ENCODE measurements at places on chromosomes 6 and 20. TPM values are rescaled to one million over a fixed set of nuclear protein-coding genes. Genes with fewer than 3 reads are reported as not detected.

GRCh38 chr20:17558941-17559304, 11.0 kb upstream of the DSTN start:
- H3K4me1 ChIP-seq: no peaks in the 10 kb centered on the region
- H3K36me3 ChIP-seq: no peaks in the 10 kb centered on the region
- no peak for DNase-seq
- H3K27me3 ChIP-seq: no peaks in the 10 kb centered on the region
- no peak overlapping the region for H3K4me3 ChIP-seq

DNA sequence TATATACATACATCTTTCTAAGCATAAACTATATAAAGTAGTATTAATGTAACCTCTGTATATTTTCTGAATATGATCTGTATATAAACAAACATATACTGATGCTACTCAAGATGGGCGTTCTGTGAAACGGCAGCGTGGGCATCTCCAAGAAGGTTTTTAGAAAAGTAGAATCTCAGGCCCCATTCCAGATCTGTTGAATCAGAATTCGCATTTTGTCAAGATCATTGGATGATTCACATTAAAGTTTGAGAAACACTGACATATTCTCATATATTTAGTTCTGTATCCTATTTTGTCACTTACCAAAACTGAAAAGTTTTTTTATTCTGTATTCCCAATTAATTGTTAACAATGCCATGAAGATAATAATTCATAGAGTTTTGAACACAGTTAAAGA, 5.5 kb downstream of the C6orf141 start:
- no peak overlapping the region for H3K4me3 ChIP-seq
- no peaks in the 10 kb centered on the region for H3K27me3 ChIP-seq
- no peak for DNase-seq
- H3K27ac ChIP-seq: no peak overlapping the region
- no peaks in the 10 kb centered on the region for H3K4me1 ChIP-seq

The HLA-DRB5 gene
- total RNA-seq: not detected

The TGM2 gene
- 110 TPM for total RNA-seq

The CPNE5 gene
- total RNA-seq: 5.8 TPM

DNA sequence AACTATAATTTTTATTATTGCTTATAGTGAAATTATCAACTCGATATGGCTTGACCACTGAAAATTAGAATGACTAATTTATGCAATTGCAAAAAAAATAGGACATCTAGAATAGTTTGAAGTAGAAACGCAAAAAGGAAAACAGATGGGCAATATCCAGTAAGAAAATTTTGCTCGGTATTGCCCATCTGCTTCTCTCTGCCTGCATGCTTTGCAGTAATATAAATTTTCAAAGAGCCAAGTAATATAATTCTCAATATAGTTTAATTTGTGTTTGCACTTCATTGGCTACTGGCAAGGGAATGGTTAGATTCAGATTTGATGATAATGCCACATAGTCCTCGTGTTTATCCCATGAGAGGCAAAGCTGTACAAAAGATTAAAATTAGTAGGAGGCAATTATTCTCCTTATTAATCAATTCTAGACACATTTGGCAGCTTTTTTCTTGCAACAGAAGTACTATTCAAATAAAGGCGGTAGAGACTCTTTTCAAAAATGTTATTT, 27.3 kb upstream of the LAMA2 start:
- no peaks in the 10 kb centered on the region for H3K27me3 ChIP-seq
- H3K4me3 ChIP-seq: no peak overlapping the region
- no peaks in the 10 kb centered on the region for H3K36me3 ChIP-seq
- H3K4me1 ChIP-seq: no peaks in the 10 kb centered on the region

- no peaks in the 10 kb centered on the region for H3K27me3 ChIP-seq
- no peak for DNase-seq
- H3K27ac ChIP-seq: peak overlapping the region; percentile 0
- H3K36me3 ChIP-seq: no peaks in the 10 kb centered on the region
- peaks cover 6% of the 10 kb centered on the region for H3K4me1 ChIP-seq
These were observed 52.9 kb upstream of the BTN3A2 start for GRCh38 chr6:26312096-26312463.

The VIP gene
- 5.8 TPM for total RNA-seq

The GINS1 gene
- 1.4 TPM for total RNA-seq

DNA sequence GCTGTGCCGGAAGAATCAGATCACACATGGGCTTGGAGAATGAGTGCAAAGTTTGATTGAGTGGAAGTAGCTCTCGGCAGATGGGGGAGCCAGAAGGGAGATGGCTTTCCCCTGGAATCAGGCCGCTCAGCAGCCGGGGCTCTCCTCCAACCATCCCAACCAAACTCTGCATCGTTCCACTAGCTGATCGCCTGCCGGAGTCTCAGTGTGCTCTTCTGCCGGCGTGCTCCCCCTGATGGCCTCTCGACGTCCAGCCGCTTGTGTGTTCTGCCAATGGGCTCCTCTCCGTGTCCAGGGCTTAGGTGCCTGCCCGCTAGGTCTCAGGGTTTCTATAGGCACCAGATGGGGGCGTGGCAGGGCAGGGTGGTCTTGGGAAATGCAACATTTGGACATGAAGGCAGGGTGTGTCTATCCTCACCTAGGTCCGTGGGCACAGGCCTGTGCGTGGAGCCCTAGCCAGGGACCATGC, 4.9 kb upstream of the BIRC7 start:
- H3K27ac ChIP-seq: no peak overlapping the region
- DNase-seq: peak; percentile 60
- no peak overlapping the region for H3K4me3 ChIP-seq
- H3K27me3 ChIP-seq: no peaks in the 10 kb centered on the region
- H3K4me1 ChIP-seq: no peaks in the 10 kb centered on the region
- H3K36me3 ChIP-seq: no peaks in the 10 kb centered on the region

Data from Peyer's patch (tissue), 4 donors.